Tibial nerve (tissue), 4 donors: ENCODE measurements at places on chromosomes 16 and 17. TPM values are rescaled to one million over a fixed set of nuclear protein-coding genes. Genes with fewer than 3 reads are reported as not detected.

DNA sequence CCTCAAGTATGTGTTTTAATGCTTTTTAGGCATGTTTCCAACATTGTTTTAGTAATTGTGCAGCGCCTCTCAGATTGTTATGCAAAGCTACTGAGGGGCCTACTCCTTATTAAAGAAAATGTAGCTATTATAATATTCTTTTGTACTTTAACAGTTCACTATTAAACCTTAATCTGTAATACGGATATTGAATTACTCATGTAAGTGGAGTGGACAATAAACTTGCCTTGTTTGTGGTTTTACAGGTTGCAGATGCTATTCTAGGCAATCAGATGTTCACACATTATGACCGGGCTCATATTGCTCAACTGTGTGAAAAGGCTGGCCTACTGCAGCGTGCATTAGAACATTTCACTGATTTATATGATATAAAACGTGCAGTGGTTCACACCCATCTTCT, 41.0 kb downstream of the PTRH2 start:
- H3K4me3 ChIP-seq, result no peak overlapping the region
- peaks cover 86% of the 10 kb centered on the region for H3K36me3 ChIP-seq
- no peaks in the 10 kb centered on the region for H3K27me3 ChIP-seq
- H3K4me1 ChIP-seq, result peaks cover 36% of the 10 kb centered on the region

Gene ERN2
- total RNA-seq, result not detected

- no peak for DNase-seq
- peak overlapping the region; percentile 77 for H3K4me3 ChIP-seq
Measured at GRCh38 chr17:78839762-78840529, 668 bp downstream of the USP36 start.

DNA sequence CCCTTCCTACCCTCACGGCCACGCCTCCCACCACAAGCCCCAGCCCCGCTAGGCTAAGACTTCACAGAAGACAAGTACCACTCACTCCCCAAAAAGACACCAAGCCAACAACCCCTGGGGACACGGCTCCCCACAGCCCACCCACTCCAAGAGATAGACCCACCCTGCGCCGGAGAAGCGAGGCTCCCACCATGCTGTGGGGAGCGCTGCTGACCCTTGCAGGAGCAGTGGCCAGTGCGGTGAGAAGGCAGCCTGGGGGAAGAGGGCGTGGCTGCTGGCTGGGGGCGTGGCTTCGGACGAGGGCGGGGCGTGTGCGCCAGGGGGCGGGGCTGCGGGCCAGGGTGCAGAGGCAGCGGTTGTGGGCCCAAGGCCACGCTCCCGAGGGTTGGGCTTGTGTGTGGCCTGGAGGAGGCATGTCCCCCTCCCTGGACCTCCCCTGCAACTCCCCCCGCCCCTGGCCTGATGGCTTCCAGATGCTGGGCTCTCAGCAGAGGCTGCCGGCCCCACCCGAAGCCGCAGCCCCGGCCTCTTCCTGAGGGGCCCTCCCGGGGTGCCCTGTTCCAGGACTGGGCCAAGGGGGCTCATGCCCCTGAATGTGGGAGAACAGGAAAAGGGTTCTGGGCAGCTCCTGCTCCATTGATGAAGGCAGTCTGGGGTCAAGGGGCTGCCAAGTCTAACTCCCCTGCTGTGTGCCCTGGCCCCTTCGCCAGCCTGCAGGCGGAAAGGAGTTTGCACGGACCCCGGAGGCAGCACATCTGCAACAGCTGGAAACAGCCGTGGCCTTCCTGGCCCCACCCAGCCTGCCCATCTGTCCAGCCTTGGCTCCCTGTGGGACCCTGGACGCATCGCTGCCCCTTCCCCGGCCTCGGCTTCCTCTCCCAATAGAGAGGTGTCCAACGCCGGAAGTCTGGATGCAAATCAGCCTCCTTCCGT, 9.1 kb downstream of the TFAP4 start:
- no peaks in the 10 kb centered on the region for H3K27me3 ChIP-seq
- no peak overlapping the region for H3K27ac ChIP-seq
- no peaks in the 10 kb centered on the region for H3K4me1 ChIP-seq
- H3K36me3 ChIP-seq, result peaks cover 39% of the 10 kb centered on the region
- DNase-seq, result peak; percentile 80

- H3K36me3 ChIP-seq, result peaks cover 26% of the 10 kb centered on the region
- DNase-seq, result no peak
- H3K4me1 ChIP-seq, result no peaks in the 10 kb centered on the region
- H3K4me3 ChIP-seq, result no peak overlapping the region
- H3K27ac ChIP-seq, result no peak overlapping the region
Measured at GRCh38 chr17:15972497-15972951, 27.0 kb downstream of the ZSWIM7 start.
